M059J (cell line): ENCODE measurements at places on chromosomes 16 and 17.

- DNase-seq = peak; percentile 75
These were observed 253.4 kb downstream of the SNX29 start for GRCh38 chr16:12229759-12230594.

DNA sequence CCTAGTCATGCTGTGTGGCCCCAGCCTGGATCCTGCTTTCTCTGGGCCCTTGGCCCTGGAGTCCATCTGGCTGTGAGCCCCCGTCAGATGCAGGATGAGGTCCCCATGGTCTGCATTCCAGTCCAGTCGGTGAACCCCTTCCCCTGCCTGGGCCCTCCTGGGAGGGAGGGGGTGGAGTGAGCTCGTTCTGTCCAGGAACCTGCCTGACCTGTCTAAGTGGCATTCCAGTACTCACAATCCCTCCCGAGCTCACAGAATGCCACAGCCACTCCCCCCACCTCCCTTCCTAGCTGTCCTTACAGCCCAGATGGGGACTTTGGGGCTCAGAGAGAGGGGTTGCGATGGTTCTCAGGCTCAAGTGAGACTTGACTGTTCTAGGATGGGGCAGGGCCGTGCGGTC is 15.5 kb downstream of the SPNS2 start:
- no peak for DNase-seq

DNA sequence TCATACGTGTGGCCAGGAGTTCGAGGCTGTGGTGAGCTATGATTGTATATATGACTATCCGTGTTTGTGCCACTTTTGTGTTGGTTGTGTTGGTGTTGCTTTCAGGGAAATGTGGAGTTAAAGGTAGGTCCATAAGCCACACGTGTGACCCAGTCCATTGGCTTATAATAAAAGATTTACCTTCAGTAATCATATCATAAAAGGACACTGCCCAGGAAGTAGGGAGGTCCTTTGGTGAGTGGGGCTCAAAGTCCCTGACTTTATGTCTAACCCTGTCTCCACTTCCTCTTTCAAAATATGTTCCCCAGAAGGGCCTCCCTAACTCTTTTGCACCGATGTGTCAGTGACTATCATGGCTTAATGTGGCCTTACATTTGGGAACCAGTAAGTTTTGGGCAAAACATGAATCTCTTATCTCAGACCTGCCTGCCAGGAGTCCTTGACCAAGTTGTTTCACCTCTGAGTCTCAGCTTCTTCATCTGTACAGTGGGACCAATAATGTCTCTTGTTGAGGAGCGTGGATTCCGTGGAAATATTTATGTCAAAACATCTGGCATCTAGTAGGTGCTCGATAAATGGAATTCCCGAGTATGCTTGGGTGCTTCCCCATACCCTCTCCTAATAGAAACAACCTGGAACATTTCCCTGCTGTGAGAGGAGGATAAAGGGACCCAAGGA is 4.8 kb downstream of the TNP2 start:
- no peak for DNase-seq

DNA sequence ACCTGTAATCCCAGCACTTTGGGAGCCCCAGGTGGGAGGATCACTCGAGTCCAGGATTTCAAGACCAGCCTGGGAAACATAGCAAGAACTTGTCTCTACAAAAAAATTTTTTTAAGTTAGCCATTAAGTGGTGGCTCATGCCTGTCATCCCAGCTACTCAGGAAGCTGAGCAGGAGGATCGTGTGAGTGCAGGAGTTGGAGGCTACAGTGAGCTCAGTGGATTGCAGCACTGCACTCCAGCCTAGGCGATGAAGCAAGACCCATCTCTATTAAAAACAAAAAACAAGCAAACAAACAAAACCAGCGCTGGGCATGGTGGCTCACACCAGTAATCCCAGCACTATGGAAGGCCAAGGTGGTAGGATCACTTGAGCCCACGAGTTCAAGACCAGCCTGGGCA is 38.0 kb downstream of the HEATR3 start:
- DNase-seq = no peak

DNA sequence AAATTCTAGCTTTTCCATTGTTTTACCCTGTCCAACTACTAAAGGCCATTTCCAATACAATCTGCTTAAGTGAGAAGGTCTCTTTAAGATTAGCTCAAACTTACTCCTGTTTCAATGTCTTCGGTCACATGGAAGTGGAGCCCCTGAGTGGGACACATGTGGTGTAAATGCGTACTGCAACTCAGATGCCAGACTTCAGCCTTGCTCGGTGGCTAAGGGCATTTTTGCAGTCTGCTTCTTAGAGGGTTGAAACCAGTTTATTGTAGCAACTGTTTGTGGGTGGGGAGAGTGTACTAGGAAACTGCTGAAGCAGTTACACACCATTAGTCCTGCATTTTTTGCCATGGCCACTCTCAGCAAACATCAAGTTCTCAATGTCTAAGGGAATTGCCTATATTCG is 140.6 kb downstream of the PARN start:
- DNase-seq = peak; percentile 40

- DNase-seq = peak; percentile 25
These were observed 48.5 kb upstream of the HS3ST3A1 start for GRCh38 chr17:13650096-13650675.

DNA sequence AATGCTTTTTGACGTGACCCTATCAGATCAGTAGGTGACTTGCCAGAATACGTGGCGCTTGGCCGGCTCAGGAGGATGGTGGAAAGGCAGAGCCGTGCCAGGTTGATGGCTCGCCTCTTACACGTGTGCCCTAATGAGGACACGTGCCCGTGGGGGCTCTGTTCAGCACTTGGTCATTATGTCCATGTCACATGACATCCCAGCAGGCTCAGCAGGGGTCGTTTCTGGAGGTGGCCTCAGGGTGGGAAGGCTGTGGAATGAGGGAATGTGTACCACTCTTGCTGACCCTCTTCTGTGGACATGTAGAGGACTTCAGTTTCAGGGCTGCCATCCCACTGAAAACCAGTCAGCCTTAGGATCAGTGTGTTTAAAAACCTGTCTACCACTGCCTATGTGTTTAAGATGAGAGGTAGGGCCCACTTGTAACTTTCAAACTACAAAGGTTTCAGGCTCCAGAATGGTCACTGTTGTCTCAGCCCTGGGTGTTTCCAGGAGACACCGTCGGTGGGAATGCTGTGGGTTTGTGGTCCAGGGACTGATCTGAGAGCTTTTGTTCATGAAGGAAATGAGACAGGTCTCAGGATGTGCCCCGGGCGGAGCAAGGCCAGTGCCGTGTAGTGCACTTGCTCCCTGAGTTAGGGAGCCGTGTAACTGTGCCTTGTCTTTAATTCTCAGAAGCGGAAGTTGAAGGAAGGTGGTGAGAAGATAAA is 12.1 kb downstream of the UBN1 start:
- peak; percentile 22 for DNase-seq

DNA sequence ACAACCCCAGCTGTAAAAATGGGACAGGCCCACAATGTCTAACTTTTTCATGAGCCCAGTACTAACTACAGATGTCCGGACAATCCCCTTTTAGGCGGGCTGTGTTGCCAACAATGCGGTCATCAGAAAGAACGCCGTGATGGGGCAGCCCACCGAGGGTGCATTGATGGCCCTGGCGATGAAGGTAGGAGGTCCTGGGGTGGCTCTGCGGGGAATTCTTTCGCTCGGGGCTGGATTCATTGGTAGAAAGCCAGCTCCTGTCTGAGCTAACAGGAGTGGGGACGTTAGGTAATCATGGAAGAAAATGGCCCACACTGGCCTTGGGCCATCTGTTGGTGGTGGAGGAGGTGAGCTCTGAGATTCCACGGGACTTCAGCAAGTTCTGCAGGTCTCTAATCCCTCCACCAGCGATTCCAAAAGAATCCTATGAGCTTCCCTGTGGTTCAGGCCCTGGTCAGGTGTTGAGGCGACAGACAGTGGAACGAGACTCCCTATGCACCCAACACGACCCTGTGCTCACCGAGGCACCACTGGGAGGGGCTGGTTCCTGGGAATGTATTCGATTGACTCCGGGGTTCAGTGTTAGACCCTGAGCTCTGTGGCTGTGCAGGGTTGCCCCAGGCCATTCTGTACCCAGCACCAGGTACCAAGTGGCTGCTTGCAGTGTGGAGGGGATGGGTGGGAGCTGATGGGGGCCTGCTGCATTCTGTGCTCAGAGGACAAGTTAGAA is 61.9 kb downstream of the MEAK7 start:
- DNase-seq = no peak

GRCh38 chr17:57586196-57586740 is 158.8 kb downstream of the CCDC182 start:
- no peak for DNase-seq

DNA sequence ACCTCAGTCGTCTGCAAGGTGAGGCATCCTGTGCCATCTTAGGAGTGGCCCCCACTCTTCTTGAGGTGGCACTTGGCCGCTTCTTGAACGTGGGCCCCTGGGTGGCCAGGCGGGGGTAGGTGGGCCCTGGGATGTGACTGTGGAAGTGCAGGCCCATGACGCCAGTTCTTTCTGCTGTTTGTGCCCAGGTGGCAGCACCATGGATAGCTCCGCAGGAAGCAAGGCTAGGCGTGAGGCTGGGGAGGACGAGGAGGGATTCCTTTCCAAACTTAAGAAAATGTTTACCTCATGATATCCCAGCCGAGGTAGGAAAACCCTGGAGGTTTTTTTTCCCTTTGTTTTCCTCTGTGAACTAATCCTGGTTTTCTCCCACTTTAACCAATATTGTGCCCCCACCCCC is 19.8 kb downstream of the NMRAL1 start:
- no peak for DNase-seq

DNA sequence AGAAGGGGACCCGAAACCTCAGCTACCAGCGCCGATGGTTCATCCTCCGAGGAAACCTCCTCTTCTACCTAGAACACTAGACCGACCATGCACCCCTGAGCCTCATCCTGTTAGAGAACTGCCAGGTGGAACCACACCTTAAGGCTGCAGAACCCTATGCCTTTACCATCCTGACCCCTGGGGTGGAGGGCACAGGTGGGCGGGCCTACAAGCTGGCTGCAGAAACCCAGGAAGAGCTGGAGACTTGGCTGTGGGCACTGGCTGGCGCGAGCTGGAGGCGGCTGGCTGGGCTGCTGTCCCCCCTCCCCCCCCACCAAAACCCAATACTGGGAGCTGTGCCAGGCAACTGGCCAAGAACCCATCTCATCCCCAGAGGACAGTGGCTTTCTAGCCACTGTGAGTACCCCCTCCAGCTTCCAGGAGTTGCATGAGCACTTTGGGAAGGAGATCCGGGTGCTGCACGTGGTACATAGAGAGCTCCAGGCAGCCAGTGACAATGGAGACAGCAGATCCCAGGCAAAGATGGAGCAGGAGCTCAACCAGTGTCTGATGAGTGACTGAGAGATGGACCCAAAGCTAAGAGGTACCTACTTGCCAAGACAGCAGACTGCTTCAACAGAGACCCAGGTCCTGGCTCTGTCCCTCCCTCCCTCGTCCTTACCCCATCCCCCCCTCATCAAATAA is 1.4 kb upstream of the CD2BP2 start:
- peak; percentile 68 for DNase-seq

DNA sequence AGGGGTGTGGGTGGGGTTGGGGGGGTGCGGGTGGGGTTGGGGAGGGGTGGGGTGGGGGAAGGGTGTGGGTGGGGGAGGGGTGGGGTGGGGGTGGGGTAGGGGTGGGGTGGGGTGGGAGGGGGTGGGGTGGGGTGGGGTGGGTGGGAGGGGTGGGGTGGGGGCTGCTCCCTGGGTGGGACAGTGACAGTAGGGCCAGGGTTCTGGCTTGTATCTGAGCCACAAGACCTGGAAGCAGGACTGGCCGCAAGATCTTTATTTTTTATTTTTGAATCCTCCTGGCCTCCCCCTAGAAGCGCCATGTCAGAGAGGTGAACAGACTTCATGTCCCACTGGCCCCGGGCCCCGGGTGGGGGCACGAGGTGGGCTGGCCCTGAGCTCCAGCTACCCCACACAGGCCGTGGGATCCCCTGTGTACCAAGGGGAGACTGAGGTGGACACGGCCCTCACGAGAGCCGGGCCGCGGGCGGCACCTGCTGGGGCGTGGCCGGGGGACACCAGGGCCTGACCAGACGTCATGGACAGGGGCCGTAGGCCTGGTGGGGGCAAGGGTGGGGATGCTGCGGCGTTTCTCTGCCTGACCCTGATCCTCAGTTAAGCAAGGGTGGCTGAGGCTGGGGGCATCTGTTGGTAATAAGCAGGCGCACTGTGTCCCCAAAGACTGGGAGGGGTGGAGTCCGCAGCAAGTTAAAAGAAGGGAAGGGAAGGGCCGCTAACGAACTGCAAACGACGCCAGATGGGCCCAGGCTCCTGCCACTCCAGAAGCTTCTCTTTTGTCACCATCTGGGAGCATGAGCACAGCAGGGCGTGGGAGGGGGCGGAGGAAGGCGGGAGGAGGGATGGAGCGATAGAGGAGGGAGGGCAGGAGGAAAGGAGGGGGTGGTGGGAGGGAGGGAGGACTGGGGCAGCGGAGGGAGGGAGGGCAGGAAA is 22.3 kb upstream of the PABPN1L start:
- DNase-seq = no peak

- peak; percentile 68 for DNase-seq
These were observed 4.0 kb upstream of the CDH11 start for GRCh38 chr16:65125871-65126270.

GRCh38 chr17:63040816-63041215 is 74.8 kb downstream of the TANC2 start:
- DNase-seq = no peak

GRCh38 chr16:76193906-76194615 is 83.1 kb upstream of the CNTNAP4 start:
- DNase-seq = no peak

GRCh38 chr16:1182950-1183907 is 30.3 kb downstream of the CACNA1H start:
- peak; percentile 77 for DNase-seq

- no peak for DNase-seq
These were observed 5.9 kb upstream of the SDK2 start for GRCh38 chr17:73650140-73650539.

GRCh38 chr17:18141210-18141803 is 32.8 kb downstream of the MYO15A start:
- DNase-seq = peak; percentile 60

DNA sequence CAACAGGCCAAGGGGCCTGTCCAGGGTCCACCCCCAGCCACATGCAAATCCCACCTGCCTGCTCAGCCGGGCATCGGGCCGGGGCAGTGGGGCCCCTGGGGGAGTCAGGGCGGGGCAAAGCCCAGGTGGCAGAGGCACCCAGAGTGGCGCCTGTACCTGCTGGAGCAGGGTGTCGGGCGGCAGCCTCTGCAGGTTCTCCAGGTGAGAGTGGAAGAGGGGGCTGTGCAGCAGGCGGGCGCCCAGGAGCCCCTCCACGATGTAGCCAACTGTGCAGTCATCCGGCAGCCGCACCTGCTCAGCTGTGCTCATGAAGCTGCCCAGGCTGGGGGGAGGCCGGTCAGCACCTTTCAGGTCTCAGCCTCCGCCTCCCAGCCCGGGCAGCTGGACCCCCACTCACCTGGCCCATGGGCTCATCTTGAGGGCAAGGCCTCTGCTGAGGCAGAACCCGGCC is 2.1 kb downstream of the RFNG start:
- DNase-seq = no peak

DNA sequence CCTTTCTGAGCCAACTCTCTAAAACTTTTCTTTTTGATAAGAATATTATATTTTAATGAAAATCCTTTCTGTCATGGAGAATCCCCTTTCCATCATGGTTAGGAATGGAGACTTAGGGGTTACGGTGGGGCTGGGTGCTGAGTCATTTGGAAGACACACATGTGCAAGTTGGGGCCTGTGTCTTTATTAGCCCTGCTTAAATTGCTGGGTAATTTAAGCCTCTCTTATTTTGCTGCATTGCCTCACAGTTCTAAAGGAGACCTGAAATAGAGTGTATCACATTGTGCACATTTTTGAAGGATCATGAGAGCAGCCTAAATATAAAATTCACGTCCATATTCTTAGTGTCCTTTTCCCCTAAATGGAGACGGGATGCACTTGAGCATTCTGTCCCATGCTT is 61.8 kb upstream of the RBFOX1 start:
- DNase-seq = no peak
